ENCODE measurements at places on chromosomes 3 and 15. TPM values are rescaled to one million over a fixed set of nuclear protein-coding genes. Genes with fewer than 3 reads are reported as not detected.

Gene SOX14
- not detected for total RNA-seq

Gene CHRNA5
- total RNA-seq: 4.0 TPM

Gene MED12L
- 0.39 TPM for total RNA-seq

Gene OSTN
- total RNA-seq: not detected

Gene ISLR
- 29.9 TPM for total RNA-seq

Gene GOLGA8S
- total RNA-seq: 0.38 TPM

Gene IL17RE
- 82.8 TPM for total RNA-seq

Gene ROBO2
- total RNA-seq: 1.3 TPM

Gene EIF4E3
- total RNA-seq: 57.1 TPM

Gene PAQR5
- 27.7 TPM for total RNA-seq

Gene CTXN2
- 0.16 TPM for total RNA-seq

Gene LMAN1L
- 0.55 TPM for total RNA-seq

Gene USP50
- 0.55 TPM for total RNA-seq

Gene TWF2
- total RNA-seq: 41.0 TPM

Gene TIGIT
- 1.6 TPM for total RNA-seq

Gene DPP8
- 35.8 TPM for total RNA-seq

Gene AGBL1
- total RNA-seq: not detected

Gene ATP13A5
- total RNA-seq: 0.61 TPM

Gene ARIH2
- total RNA-seq: 82.1 TPM

Gene SLCO2A1
- 72.2 TPM for total RNA-seq

Gene CFAP20DC
- 1.0 TPM for total RNA-seq

Gene CACNA2D3
- total RNA-seq: 0.34 TPM

Gene ROPN1
- 2.0 TPM for total RNA-seq

Gene SPINT1
- 415 TPM for total RNA-seq

Gene CFAP100
- total RNA-seq: not detected

Gene RARRES1
- total RNA-seq: 42.7 TPM

Gene ESYT3
- 15.1 TPM for total RNA-seq

Gene TIMP4
- 1.2 TPM for total RNA-seq

Gene SLC51A
- 22.9 TPM for total RNA-seq

Gene SYNPR
- total RNA-seq: not detected

Gene SNX4
- total RNA-seq: 46.9 TPM

Gene ACKR2
- total RNA-seq: 13.1 TPM

Gene SUCNR1
- 0.41 TPM for total RNA-seq

Gene WDR48
- total RNA-seq: 46.8 TPM

Gene RTP3
- not detected for total RNA-seq

Gene ZNF619
- 9.5 TPM for total RNA-seq

Gene ETV5
- total RNA-seq: 3.3 TPM
